ENCODE measurements at places on chromosomes 12 and 14.

DNA sequence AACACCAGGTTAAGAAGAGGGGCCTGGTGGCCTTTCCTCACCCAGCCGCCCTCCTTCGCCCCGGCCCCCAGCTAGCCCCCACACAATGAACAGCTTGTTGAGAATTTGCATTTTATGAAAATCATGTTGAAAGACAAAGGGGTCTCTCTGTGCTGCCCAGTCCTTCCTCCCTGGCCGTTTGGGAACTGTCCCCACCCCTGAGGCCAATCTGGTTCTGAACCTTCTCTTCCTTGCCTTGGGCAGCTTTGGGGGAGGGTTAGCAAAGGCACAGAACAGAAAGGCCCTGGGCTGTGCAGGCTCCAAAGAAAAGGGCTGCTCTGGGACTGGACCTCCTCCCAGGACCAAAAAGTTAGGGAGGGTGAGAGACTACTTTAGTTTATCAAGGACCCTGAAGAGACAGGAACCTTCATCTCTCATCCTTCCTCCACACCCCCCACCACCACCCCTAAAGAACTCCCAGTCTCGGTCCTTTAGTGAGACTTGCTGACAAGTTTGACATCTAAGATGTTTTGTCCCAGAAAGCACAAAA lies 1.3 kb downstream of the TAMALIN start:
- DNase-seq = no peak

GRCh38 chr14:77219591-77219990 lies 38.0 kb downstream of the TMEM63C start:
- DNase-seq = no peak

DNA sequence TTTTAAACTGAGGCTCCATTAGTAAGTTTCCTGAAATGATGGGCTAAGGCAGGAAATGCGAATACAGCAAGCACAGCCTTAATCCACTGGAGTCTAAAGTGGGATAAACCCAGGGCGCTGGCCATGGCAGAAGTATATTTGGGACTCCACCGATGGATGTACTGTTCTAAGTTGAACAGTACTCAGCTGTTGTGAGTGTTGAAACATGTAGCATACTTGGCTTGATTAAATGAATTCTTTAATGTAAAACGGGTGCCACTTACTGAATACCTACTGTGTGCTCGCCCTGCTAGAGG lies 996 bp downstream of the SSPN start:
- DNase-seq = peak; percentile 9

DNA sequence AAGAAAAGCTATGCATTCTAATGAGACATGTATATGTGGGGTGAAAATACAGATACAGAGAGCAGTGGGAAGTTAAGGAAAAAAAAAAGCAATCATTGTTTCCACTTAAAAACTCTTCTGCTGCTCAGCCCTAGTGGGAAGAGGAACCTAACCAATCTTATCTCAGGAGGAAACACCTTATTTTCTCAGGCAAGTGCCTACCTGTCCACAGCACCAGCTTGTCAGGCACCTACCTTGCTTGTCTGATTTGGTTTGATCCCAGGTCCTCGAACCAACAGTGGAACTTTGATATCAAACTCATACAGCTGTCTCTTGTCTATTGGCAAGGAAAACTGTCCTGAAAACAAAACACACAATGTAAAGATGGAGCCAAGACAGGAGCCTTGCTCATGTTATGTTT lies 22.4 kb downstream of the GNS start:
- no peak for DNase-seq

- no peak for DNase-seq
Measured at GRCh38 chr12:12606781-12607589, 4.7 kb upstream of the CREBL2 start.

GRCh38 chr12:71164568-71165197 lies 6.9 kb upstream of the TSPAN8 start:
- no peak for DNase-seq
